Uterus (tissue), 4 donors: ENCODE measurements at places on chromosomes 5 and 9. TPM values are rescaled to one million over a fixed set of nuclear protein-coding genes. Genes with fewer than 3 reads are reported as not detected.

The CDK5RAP2 gene
- 28.9 TPM for total RNA-seq

- no peak for DNase-seq
- no peaks in the 10 kb centered on the region for H3K4me1 ChIP-seq
- no peak overlapping the region for H3K4me3 ChIP-seq
- no peaks in the 10 kb centered on the region for H3K36me3 ChIP-seq
- H3K27me3 ChIP-seq = no peaks in the 10 kb centered on the region
Observed at GRCh38 chr5:133466556-133467334, 145.6 kb downstream of the FSTL4 start.

- no peak overlapping the region for H3K27ac ChIP-seq
- H3K27me3 ChIP-seq = no peaks in the 10 kb centered on the region
- no peak for DNase-seq
- H3K36me3 ChIP-seq = no peaks in the 10 kb centered on the region
- no peaks in the 10 kb centered on the region for H3K4me1 ChIP-seq
Observed at GRCh38 chr5:154264549-154265196, 74.1 kb downstream of the GALNT10 start.

GRCh38 chr5:80127116-80127552, 92.0 kb downstream of the THBS4 start:
- DNase-seq = no peak
- H3K27ac ChIP-seq = no peak overlapping the region
- H3K4me3 ChIP-seq = no peak overlapping the region
- no peaks in the 10 kb centered on the region for H3K36me3 ChIP-seq
- H3K27me3 ChIP-seq = no peaks in the 10 kb centered on the region
- H3K4me1 ChIP-seq = no peaks in the 10 kb centered on the region

DNA sequence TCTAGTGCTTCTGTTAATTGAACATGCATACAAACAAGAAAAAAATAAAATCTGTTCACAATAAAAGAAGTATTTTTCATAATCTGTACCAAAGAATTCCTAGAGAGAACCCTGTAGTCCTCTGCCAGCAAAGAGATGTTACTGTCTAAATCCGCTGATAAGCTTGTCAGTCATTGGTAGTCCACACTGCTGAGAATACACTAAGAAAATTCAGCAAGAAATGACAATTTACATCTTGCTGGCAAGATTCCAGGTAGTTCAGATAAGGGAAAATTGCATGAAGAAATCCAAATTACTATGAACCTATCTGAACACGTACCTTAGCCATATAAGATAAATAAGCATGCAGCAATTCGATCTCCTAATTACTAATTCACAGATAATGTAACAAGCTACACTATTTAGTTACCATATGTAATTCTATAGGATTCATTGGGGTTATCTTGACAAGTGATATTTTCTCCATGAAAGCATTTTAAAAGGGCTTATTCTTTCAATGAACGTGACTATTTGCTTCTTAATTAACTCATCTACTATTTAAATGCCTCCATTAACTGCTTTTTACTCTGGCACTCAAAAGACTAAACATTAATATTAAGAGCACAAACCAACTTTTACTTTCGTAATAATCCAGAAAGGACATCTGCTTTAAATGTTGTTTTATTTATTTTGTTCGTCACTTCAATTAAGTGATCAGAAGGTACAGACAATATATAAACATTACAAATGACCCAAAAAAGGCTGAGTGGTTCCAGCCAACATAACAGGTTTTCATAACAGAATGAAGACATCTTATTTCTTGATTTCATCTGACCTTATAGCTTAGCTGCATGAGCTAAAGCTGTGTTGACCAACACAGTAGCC, 9.7 kb downstream of the MPDZ start:
- DNase-seq = no peak
- H3K36me3 ChIP-seq = no peaks in the 10 kb centered on the region
- H3K4me3 ChIP-seq = no peak overlapping the region
- H3K27me3 ChIP-seq = no peaks in the 10 kb centered on the region

- H3K4me3 ChIP-seq = no peak overlapping the region
- H3K27ac ChIP-seq = no peak overlapping the region
- no peaks in the 10 kb centered on the region for H3K27me3 ChIP-seq
- DNase-seq = no peak
- H3K4me1 ChIP-seq = no peaks in the 10 kb centered on the region
- H3K36me3 ChIP-seq = no peaks in the 10 kb centered on the region
Observed at GRCh38 chr9:77454663-77455062, 193.5 kb downstream of the GNA14 start.

GRCh38 chr9:135500071-135500524, 384 bp upstream of the MRPS2 start:
- no peaks in the 10 kb centered on the region for H3K27me3 ChIP-seq
- H3K27ac ChIP-seq = peak overlapping the region; percentile 76
- peak overlapping the region; percentile 76 for H3K4me3 ChIP-seq
- DNase-seq = no peak

GRCh38 chr5:147966326-147966725, 60.0 kb upstream of the C5orf46 start:
- DNase-seq = no peak
- no peaks in the 10 kb centered on the region for H3K27me3 ChIP-seq
- no peak overlapping the region for H3K27ac ChIP-seq
- no peaks in the 10 kb centered on the region for H3K4me1 ChIP-seq
- no peak overlapping the region for H3K4me3 ChIP-seq

- no peaks in the 10 kb centered on the region for H3K27me3 ChIP-seq
- no peak overlapping the region for H3K4me3 ChIP-seq
- DNase-seq = no peak
- no peaks in the 10 kb centered on the region for H3K4me1 ChIP-seq
- no peaks in the 10 kb centered on the region for H3K36me3 ChIP-seq
Observed at GRCh38 chr5:171205375-171205774, 103.7 kb upstream of the TLX3 start.

- no peak overlapping the region for H3K27ac ChIP-seq
- no peak for DNase-seq
- no peaks in the 10 kb centered on the region for H3K36me3 ChIP-seq
- no peaks in the 10 kb centered on the region for H3K27me3 ChIP-seq
- H3K4me1 ChIP-seq = peaks cover 7% of the 10 kb centered on the region
Observed at GRCh38 chr5:73417303-73418034, 31.1 kb downstream of the FOXD1 start.

DNA sequence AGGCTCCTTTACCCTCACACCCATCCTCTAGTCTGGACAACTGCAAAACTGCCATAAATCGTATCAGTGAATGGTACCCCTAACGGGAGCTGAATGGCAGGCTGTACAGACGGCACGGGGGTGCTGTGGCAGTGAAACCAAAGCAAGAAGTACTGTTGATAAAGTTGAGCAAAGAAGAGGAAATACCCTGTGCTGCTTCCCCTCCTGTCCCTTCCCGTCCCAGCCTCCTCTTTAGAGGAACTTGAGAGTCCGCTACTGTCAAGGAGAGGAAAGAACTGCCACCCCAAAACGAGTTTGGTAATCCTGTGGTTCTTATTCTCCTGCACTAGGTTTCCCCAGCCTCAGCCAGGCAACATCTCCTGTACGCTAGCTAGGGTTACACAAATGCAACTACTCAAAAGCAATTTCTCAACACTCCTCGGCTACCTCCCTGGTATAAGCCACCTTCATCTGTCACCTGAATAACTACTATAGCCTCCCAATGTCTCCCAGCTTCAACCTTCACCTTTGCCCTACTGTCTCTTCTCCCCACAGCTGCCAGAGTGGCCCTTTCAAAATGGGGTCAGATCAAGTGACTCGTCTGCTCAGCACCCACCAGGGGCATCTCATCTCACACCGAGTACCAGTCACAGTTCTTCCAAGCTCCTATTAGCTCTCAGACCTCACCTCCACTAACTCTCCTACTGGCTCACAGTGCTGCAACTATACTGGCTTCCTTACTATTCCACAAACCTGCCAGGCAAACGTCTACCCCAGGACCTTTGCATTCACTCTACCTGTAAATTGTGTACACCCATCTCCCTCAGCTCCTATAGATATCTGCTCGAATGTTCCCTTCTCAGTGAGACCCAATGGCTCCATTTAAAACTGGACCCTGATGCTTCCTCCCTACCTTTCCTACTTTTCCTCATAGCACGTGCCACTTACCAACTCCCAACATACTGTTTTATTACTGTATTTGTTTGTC, 4.1 kb downstream of the GLRX start:
- no peaks in the 10 kb centered on the region for H3K36me3 ChIP-seq
- no peak overlapping the region for H3K4me3 ChIP-seq
- no peak overlapping the region for H3K27ac ChIP-seq
- H3K27me3 ChIP-seq = no peaks in the 10 kb centered on the region
- no peak for DNase-seq

DNA sequence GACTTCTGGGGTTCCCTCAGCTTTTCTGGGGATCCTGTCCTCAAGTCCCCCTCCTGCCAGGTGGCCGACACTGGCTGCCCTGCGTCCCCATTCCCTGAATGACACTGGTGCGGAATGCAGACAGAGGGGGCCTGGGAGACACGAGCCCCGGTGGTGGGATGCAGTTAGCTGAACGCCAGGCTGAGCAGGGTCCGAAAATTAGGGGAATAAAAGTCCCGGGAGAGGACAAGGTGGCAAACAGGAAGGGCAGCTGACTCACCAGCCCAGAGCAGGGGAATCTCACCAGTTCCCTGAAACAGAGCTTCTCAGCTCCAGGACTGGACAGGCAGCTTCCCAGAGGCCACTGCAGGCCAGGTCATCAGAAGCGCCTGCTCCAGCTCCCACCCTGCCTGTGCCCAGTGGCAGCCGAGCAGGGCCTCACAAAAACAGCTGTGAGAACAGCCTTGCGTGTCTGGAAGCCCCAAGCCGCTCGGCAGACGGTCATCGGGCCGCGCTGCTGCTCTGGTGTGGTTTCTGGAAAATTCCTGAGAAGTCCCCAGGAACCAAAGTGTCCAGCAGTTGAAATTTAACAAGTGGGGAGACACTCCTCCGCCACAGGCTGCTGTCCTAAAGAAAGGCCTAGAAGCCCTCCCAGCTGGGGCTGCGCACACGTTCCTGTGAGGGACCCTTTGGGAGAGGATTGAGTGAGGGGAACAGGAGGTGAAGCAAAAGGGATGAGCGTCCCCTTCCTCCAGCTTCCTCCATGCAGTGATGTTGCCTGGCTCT, 47.6 kb upstream of the EXOC3 start:
- no peaks in the 10 kb centered on the region for H3K4me1 ChIP-seq
- no peak overlapping the region for H3K27ac ChIP-seq
- no peaks in the 10 kb centered on the region for H3K27me3 ChIP-seq
- H3K4me3 ChIP-seq = no peak overlapping the region
- DNase-seq = no peak

The CERCAM gene
- total RNA-seq = 70.7 TPM

DNA sequence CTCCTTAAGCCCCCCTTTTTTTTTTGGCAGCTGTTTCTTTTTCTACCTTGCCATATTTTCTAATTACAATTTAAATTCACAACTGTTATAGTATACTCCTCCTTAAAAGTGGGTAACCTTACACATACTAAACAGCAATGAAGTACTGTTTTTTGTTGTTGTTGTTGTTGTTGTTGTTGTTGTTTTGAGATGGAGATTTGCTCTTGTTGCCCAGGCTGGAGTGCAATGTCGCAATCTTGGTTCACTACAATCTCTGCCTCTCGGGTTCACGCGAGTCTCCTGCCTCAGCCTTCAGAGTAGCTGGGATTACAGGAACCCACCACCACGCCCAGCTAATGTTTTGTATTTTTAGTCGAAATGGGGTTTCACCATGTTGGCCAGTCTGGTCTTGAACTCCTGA, 669.1 kb upstream of the CDH6 start:
- H3K27ac ChIP-seq = no peak overlapping the region
- H3K4me1 ChIP-seq = no peaks in the 10 kb centered on the region
- no peak overlapping the region for H3K4me3 ChIP-seq
- no peak for DNase-seq
- H3K27me3 ChIP-seq = no peaks in the 10 kb centered on the region
- no peaks in the 10 kb centered on the region for H3K36me3 ChIP-seq

The PITX1 gene
- 1.2 TPM for total RNA-seq

DNA sequence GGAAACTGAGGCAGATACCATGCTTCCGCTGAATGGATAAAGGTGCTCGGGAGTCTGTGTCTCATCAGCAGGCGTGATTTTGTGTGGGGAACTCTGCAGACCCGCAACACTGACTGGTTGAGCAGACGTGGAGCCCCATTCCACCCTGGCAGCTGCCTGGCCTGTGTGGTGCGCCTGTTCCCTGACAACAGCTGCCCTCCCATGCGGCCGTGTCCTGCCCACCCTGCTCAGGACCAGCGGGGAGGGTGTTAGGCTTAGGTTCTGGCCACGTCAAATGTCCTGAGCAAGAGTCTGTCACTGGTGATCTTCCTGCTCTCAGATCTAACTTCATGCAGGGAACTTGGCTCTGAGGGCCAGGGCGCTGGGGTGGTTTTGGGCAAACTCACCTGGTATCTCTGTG, 417.7 kb upstream of the IRX4 start:
- H3K36me3 ChIP-seq = no peaks in the 10 kb centered on the region
- no peaks in the 10 kb centered on the region for H3K4me1 ChIP-seq
- H3K27ac ChIP-seq = no peak overlapping the region
- H3K27me3 ChIP-seq = no peaks in the 10 kb centered on the region

DNA sequence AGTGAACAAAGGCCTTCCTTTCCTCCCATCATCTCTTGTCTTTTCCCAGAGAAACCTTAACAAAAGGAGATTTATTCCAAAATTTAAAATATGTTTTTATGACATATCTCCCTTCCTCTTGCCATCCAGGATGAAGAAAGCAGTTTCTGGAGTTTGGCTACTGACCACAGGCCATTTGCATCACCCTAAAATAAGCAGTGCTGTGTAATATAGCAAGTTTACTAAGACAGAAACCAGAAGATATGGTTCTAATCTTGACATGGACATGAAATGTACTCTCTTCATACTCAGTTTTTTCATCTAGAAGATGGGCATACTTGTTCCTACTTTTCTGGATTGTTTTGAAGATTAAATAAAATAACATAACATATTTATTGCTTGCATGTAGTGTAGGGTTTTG, 50.2 kb upstream of the ZFAND5 start:
- no peaks in the 10 kb centered on the region for H3K27me3 ChIP-seq
- no peak overlapping the region for H3K4me3 ChIP-seq
- no peaks in the 10 kb centered on the region for H3K36me3 ChIP-seq
- H3K4me1 ChIP-seq = no peaks in the 10 kb centered on the region

The IL5 gene
- not detected for total RNA-seq

DNA sequence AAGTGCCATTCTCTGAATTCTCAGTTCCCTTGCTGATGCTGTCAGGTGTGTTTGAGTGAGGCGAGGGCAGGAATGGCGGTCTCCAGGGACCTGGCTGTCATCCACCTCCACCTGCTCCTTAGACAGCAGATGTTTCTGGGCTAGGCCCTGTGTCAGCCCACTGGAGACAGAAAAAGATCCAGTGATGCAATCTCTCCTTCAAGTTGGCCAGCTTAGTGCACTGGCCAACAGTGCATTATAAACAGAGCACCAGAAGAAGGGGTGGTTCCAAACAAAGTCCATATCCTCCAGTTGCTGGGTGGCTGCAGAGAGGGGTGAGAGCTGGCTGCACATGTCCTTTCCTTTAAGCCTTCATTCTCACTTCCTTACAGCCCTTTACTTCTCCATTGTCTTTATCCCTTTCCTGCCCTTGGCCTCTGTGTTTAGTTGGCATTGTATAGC, 26.5 kb downstream of the NANS start:
- H3K27ac ChIP-seq = no peak overlapping the region
- H3K4me1 ChIP-seq = no peaks in the 10 kb centered on the region
- H3K27me3 ChIP-seq = no peaks in the 10 kb centered on the region
- no peak overlapping the region for H3K4me3 ChIP-seq
- no peak for DNase-seq
- H3K36me3 ChIP-seq = no peaks in the 10 kb centered on the region
